Fibroblast of skin of left biceps (primary cell): ENCODE measurements at places on chromosomes 5 and 9.

DNA sequence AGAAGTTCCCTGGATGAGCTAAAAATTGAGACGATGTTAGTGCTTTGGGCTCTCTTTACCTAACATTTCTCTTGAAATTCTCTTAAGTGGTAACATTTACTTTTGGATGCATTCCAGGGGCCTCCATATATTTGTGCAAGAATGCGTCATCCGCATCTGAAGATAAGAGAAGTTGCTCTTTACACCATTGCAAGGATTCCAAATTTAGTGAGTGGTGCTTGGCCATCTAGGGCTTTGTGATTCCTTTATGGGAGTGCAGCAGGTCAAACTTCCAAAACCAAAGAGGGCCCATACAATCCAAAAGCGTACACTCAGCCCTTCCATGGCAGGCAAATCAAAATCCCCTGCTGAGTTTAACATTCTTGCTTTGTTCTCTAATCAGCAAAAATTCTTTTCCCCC is 102.0 kb upstream of the DMAC1 start:
- no peak for DNase-seq

DNA sequence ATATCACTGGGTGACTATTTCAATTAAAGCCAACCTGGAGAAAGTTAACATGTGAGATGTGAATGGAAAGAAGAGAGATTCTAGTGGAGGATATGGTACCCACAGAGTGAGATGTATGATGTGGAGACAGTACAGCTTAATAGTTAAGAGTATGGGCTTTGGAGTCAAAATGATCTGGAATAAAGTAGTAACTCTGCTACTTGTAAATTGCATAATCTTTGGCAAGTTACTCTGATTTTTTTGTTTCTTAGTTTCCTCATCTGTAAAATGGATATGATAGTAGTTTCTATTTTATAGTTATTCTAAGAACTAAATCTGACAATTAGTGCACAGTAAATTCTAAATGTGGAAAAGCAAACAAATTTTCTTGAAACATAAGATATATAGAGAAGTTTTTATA is 79.2 kb downstream of the ISOC1 start:
- DNase-seq = no peak

DNA sequence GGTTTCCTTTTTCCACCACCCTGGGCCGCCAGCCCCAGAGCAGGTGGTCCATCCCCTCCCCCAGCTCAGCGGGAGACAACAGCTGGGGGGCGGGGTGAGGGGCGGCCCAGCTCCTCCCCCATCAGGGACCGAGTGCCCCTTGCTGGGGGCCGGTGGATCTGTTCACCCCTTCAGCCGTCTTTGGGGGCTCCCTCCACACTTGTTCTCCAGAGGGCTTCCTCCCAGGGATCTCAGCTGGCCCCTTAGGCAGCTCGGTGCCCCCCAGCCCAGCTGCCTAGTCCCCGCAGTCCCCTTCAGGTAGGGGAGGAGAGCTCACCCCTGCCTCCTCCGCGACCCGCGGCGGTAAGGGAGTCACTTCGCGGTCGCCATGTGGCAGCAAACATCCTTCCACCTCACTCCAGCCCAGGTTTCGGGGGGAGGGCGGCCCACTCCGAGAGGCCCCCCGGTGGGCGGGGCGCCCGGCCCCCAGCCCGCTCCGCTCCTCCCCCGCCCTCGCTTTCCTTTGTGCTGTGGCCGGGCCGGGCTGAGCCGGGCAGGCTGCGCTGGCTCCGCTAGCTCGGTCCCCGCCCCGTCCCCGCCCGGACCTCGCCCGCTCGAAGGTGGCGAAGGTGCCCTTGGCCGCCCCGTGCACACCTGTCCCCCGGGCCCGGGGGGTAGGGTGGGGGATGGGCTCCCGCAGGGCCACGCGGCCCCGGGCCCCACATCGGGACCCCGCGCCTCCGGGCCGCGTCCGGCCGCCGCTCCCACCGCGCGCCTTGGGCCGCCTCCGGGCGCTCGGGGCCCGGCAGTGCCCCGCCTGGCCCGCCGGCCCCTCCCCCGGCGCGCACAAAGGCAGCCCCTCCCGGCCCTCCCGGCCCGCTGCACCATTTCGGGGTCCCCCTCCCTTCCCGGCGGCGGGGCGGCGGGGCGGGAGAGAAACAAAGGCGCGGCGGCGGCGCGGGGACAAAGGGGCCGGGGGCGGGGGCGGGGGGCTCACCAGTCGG is 683 bp downstream of the DBN1 start:
- no peak for DNase-seq

DNA sequence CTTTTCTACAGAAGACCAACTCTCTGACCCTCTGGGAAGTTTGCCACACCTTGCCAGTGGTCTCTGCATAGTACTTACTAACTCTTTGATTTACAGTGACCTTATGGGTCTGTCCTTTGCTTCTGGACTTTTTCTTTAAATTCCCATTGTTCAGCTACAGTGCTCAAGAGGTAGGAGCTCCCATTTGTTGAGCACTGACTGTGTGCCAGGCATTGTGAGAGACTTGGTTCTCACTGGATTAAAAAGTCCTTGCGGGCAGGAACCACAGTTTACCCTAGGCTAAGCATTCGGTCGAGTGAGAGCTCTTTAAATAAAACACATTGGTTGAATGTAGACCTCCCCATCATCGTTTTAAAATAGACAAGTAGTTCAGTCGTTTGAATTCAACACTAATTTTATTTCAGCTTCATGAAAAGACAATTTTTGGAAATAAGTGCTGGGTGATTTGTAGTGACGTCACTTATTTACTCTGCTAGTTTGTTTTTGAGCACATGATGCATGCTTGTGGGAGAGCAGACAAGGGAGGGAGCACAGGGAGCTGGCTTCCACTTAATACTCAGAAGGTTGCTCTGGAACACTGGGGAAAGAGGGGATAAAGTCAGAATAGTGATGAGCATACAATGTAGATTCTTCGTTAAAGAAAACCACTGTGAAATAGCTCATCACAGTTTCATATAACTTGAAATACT is 27.1 kb downstream of the RASGRF2 start:
- DNase-seq = no peak
